ENCODE measurements at places on chromosomes 7 and 10. TPM values are rescaled to one million over a fixed set of nuclear protein-coding genes. Genes with fewer than 3 reads are reported as not detected.
A peak's percentile ranks its signal among the peaks of the same experiment; 100 is the strongest.

The CYP26C1 gene
- not detected for total RNA-seq

GRCh38 chr10:32005050-32005449, 51.2 kb downstream of the KIF5B start:
- DNase-seq: peak; percentile 42

The SNCG gene
- total RNA-seq: not detected

The HIP1 gene
- 4.3 TPM for total RNA-seq

DNA sequence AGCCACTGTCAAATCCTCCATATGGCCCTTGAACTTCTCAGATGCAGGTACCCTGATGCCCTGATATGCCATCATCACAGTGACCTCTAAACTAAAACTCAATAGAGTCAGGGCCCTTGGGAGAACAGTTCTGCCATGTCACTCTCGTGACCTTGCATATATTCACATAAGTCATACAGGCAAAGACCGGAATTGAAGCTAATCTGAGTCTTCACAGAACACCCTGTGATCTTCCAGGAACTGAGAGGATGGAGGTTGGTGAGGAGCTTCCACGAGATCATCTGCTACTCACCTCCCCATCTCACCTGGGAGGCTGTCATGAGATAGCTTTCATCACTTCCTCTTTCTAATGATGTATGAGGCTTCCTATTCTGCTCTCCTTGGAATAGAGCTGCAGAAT, 228.7 kb upstream of the CCDC6 start:
- DNase-seq: no peak

The GTF2IRD1 gene
- total RNA-seq: 11.6 TPM

The OR6V1 gene
- not detected for total RNA-seq

The TAS2R38 gene
- total RNA-seq: not detected

The ZNF804B gene
- total RNA-seq: not detected

GRCh38 chr10:100636848-100637553, 101.3 kb downstream of the HIF1AN start:
- DNase-seq: no peak

GRCh38 chr10:66321723-66322665, 603.8 kb upstream of the LRRTM3 start:
- no peak for DNase-seq

The CNPY1 gene
- not detected for total RNA-seq

The TMEM225B gene
- not detected for total RNA-seq

GRCh38 chr7:158270106-158270775, 317.4 kb downstream of the PTPRN2 start:
- no peak for DNase-seq

DNA sequence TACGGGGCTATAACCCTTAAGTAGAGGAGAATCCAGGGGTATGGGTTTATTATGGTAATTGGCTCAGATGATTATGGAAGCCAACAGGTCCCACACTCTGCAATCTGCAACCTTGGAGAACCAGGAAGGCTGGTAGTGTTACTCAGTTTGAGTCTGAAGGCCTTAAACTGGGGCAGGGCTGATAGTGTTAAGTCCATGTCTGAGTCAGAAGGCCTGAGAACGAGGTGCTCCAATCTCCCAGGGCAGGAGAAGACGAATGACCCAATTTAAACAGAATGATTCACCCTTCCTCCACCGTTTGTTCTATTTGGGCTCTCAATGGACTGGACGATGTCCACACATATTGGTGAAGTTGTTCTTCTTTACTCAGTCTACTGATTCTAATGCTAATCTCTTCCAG, 244.5 kb upstream of the PTER start:
- DNase-seq: no peak

DNA sequence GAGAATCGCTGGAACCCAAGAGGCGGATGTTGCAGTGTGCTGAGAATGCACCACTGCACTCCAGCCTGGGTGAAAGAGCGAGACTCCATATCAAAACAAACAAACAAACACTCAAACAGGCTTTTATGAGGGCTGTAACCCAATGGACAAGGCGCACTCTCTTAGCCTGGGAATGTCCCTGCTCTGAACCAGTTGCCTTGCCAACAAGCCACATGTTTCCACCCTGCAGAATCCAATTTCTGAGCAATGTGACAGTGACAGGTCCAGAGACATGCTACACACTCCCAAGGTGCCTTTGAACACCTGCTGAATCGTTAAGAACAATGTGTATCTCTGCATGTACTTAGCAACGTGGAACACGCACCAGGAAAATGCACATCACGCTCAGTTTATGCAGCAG, 186.8 kb upstream of the AUTS2 start:
- no peak for DNase-seq

DNA sequence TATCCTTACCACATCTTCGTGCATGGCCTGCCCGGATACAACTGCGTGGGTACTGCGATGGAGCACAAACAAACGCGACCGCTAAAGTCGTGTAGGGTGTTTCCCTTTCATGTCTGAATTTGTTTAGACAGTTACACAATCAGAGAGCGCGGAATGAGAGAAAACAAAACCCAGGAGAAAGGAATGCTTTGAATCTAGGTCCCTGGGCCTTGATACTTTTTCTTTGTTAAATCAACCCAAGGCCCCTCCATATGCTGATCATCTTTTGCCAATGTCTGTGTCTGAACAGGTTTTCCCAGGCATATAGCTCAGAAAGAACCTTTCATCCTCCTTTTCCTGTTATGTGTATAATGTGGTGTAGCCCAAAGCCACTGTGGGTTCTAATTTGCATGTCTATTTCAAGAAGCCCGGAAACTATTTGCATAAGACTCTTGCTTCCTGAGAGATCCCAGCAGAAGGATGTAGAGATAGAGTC, 145.8 kb downstream of the FRMD4A start:
- DNase-seq: no peak

Data from Peyer's patch (tissue), 4 donors.